Stimulated activated CD4-positive, alpha-beta T cell treated with anti-CD3 and anti-CD28 coated beads, Interleukin-1b, Interleukin-23, amount 100 ng/mL, for 48 hours (primary cell): ENCODE measurements at places on chromosomes 16 and 17.
A peak's percentile ranks its signal among the peaks of the same experiment; 100 is the strongest.

GRCh38 chr17:14228903-14229302, 7.8 kb downstream of the CDRT15 start:
- no peak for DNase-seq

- DNase-seq: no peak
Measured at GRCh38 chr17:43135454-43135819, 10.3 kb upstream of the BRCA1 start.

- DNase-seq: no peak
Measured at GRCh38 chr16:86581458-86581857, 3.1 kb downstream of the FOXL1 start.

DNA sequence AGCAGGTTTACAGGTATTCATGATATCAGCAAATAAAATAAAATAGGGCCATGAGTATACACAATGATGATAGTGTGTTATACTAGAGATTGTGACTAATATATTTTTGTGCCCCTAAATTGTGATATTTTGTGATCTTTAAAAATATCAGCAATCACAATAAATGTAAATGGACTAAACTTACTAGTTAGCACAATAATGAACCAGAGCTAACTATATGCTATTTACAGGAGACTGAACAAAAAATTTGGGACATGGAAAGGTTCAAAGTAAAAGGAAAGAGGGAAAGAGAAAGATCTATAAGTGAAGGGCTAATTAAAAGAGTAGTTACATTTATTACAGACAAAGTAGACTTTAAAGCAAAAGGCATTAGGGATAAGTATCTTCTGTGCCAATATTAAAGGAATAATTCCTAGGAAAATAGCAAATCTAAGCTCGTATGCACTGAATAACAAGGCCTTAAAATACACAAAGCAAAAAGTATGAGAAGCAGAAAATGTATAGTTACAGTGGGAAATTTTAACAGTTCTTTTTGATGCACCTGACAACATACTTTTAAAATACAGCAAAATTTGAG, 5.0 kb upstream of the MSI2 start:
- DNase-seq: no peak

GRCh38 chr17:73482894-73483293, 161.4 kb downstream of the SDK2 start:
- no peak for DNase-seq

GRCh38 chr17:67995570-67996263, 552 bp downstream of the C17orf58 start:
- DNase-seq: peak; percentile 9

GRCh38 chr16:57611706-57612105, 16.7 kb upstream of the ADGRG1 start:
- DNase-seq: no peak

DNA sequence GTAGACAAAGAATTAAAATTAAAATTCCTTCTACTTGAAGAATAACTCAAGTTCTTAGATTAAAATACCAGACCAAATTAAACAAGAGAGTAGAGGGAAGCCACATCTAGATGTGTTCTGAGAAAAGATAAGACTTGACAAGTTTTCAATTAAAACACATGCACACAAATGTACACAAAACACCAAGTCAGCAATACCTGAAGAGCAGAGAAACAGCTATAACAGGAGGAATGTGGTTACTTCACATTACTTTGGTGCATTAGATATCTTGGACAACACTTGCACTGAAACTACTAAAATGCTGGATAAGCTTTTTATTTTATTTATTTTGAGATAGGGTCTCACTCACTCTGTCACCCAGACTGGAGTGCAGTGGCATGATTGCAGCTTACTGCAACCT, 113.9 kb downstream of the MAP2K4 start:
- no peak for DNase-seq

- DNase-seq: no peak
Measured at GRCh38 chr16:50998411-50998810, 152.7 kb downstream of the SALL1 start.

DNA sequence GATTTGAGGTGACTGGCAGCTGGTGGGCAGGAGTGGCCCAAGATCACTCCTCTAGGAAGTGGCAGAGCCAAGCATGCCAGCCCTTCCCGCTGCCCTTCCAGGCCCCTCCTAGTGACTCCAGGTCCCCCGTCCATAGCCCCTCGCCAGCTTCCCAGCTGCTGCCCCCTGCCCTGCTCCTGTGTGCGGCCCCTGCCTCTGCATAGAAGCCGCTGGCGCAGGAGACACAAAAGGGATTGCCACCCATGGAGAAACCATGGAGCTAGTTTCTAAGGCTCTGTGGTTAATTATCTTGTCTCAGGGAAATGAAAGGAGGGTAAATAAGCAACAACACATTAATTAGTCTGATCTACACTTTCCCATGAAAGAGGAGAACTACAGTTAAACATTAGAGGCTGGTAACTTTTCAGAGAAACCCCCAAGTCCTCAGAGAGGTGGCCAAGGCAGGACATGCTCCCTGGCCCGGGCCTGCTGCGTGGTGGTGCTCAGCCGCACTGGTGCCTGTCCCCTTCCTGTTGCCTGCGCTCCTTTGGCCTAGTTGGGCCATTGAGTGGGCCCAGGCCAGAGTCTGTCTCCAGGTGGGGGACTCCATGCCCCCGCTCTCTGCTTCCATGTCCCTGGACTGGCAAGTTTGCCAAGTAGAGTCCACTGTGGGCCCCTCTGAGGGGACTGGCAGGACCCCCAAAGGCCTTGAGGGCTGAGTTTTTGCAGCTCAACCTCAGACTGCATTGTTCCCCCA, 65.2 kb downstream of the PRMT7 start:
- no peak for DNase-seq

DNA sequence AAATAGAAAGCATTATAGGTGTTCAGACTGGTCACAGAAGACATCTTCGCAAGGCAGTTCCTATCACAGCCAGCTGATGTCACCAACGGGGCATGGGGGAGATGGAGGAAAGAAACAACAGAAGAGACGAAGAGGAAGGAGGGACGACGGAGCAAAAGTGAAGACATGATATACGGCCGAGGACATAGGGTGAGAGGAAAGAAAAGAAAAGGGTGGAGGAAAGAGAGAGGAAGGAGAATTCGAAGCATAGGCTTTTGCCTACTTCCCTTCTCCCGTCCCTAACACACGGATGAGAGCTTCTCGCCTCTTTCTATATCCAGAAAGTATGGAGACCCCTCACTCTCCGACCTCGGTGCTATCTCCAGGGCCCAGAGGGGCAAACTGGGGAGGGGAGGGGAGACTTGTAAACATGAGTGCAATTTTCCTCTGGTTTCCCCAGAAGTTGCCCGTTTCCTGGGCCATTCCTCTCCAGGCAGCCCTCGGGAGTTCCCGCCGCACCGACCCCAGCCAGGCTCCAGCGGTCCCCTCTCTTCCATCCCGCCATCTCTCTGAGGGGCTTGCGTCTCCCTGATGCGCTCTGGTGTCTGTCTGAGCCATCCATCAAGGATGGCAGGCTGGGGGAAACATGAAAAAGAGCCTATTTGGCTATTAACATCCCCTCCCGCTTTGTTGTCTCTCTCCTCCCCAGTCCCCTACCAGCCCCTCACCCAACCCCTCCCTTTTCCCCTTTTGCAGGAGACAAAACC, 26.0 kb downstream of the COPZ2 start:
- DNase-seq: peak; percentile 51

- DNase-seq: no peak
Measured at GRCh38 chr16:28845761-28846079, 428 bp downstream of the TUFM start.

DNA sequence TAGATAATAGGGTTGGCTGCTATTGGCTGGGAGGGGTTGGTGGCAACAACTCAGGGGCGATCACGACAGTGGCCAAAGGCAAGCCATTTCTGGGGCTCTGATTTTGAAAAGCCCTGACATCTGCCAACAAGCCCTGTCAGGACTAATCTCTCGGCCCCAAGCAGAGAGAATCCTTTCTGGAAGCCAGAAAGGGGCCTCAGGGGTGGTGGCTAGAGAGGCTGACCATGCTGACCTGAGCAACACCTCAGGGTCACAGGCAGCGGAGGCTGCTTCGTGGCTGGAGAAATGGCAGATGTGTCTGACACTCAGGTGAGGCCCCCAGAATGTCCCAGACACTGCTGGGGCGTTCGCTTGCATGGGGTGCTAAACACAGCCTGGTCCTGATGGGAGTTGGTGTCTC, 35.0 kb upstream of the ZFP90 start:
- DNase-seq: no peak

GRCh38 chr16:85574672-85575475, 38.2 kb upstream of the GSE1 start:
- DNase-seq: no peak

- DNase-seq: no peak
Measured at GRCh38 chr17:78571329-78571728, 5.9 kb downstream of the DNAH17 start.

- no peak for DNase-seq
Measured at GRCh38 chr17:69170377-69170776, 28.7 kb upstream of the ABCA6 start.

DNA sequence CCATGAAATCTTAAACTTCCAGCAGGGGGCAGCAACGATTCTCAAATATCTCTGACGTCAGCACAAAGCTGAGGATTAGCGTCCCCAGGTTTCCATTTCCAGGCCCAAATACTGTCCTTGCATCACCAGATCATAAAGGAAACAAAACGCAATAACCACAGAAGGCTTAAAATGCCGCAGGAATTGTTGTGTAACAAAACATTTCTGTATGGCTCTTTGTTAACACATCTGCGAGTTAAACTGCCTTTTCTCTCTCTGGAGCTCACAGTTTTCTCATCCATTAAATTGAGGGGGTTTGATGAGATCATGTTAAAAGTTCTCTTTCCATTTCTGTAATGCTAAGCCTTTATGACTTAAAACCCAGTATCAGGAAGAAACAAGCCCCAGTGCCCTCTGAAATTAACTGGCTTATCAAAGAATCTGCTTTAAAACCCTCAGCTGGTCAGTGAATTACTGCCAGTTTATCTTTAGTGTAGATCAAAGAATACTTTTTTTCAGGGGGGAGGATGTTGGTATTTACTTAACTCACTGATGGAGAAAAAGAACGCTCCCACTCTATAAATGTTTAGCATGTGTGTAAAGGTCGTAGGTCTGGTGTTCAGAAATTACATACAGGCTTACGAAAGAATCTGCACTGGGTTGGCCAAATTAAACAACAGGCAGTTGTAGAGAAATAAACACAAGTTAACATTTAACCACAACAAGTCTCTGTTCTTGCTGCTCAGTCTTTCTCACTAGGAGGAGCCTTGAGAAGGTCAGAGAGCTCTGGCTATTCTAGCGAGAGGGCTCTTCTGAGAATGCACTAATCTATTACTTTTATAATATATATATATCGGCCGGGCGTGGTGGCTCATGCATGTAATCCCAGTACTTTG, 10.6 kb upstream of the TERF2 start:
- peak; percentile 61 for DNase-seq
